ENCODE measurements at places on chromosomes 4 and X.

DNA sequence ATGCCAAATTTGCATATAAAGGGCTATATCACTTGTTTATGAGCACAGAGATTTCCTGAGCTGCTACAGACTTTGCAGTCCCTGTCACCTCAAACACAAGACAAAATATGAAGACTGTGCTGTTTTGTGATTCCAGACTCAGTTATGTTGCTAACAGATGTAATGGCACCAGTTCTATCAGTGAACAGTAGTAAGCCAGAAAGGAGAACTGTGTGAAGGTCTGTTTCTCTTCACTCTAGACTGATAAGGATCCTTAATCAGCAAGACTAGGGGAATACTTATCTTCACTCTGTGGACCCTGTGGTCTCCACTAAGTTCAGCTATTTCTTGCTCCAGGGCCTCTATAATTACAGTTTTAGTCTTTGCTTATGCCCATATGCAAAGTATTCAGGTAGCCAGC, 82.7 kb downstream of the ANXA5 start:
- no peak for DNase-seq

- DNase-seq = no peak
Observed at GRCh38 chr4:14237911-14238310, 610.4 kb upstream of the BOD1L1 start.

DNA sequence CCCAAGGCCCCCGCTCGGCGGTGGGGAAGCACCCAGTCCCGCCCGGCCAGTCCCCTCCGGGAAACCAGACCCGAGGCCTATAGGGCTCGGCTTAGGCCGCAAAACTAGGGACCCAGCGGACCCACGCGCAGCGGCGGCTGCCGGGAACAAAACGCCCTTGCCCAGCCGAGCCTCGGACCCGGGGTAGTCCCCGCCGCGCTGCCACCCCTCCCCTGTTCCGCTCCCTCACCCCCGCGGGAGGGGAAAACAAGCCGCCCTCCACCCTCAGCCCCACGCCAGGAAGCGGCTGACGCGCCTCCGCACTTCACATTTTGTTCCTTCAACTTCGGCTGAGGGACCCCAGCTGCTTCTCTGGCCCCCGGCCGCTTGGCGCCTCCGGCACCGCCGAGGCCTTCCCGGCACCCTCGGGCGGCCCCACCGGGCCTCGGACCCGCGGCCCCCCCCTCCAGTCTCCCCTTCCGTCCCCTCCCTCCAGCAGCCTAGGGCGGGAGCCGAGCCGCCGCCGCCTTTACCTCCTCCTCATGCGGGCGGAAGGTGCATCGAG, 694 bp downstream of the PDS5A start:
- DNase-seq = peak; percentile 25

DNA sequence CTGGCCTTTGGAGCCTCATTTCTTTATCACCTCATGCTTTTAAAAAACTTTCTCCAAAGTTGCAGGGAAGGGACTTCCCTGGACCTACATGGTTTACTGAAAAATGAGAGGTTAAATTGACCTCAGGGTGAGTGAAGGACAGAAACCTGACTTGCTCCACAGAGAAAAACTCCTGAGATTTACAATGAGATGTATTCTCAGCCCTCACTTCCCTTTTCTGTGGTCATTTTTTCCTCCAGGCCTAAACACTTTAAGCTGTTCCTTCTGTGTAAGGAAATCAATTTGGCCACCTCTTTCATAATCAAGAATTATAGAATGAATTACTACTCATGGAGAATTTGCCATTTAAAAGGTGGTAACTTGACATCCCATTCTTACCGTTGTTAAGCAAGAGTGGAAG, 77.9 kb downstream of the HPGD start:
- no peak for DNase-seq

- DNase-seq = no peak
Observed at GRCh38 chrX:17032351-17032750, 85.9 kb downstream of the REPS2 start.

DNA sequence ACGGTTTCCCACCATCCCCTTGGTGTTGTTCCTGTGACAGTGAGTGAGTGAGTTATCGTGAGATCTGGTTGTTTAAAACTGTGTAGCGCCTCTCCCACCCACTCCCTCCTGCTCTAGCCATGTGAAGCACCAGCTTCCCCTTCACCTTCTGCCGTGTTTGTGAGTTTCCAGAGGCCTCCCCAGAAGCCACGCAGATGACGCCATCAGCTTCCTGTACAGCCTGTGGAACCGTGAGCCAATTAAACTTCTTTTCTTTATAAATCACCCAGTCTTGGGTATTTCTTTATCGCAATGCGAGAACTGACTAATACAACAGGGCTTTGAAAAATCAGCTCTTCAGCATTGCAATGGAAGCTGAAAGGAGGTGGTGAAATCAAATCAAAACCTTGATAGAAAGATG, 50.0 kb downstream of the FGFBP1 start:
- DNase-seq = no peak

DNA sequence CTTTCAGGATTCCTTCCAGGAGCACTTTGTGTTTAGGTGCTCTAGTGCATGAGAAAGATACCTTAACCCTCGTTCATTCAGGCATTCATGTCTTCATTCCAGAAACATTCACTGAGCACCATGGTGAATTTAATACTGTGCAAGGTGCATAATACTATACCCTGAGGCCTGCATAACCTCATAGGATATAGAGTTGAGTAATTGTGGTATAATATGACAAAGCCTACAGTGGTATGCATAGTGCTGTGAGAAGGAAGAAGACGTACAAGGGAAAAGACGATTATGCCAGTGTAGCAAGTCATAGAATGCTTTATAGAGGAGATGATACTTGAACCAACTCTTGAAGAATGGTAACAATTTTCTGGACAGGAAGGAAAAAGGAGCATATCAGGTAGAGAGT, 34.3 kb downstream of the MTM1 start:
- no peak for DNase-seq

DNA sequence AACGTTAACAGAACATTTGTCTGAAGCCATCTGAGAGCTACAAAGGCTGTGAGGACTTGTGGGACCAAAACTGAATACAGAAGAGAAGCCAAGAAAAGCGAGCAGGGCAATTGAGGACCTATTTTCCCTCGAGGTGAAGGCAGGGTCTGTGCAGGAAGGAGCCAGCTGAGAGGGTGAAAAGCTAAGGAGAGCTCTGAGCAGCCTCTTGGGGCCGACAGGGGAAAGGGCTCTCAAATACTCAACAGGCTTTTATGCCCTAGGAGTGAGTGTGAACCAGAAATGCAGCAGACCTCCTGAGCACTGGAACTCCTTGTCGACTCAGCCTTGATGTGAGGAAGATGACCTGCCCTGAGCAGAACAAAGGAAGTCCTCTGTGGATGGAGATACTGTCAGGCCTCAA, 54.2 kb downstream of the C4orf50 start:
- DNase-seq = no peak

- DNase-seq = no peak
Observed at GRCh38 chrX:79147477-79147876, 3.0 kb downstream of the GPR174 start.

DNA sequence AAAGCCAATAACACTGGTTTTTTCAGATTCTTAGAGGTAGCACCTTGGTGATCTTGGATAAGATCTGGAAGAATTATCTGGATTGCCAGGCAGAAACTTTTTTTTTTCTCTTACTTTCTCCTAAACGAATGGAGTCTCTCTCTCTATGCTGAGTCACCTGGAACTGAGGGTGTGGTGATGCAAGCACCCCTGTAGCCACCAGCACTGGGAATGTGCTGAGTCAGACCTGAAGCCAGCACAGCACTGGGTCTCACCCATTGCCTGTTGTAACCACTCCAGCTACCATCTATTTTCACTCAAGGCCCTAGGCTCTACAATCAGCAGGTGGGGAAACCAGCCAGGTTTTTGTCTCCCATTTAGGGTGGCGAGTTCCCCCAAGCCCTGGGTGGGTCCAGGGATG, 923.8 kb downstream of the RAPGEF2 start:
- no peak for DNase-seq

DNA sequence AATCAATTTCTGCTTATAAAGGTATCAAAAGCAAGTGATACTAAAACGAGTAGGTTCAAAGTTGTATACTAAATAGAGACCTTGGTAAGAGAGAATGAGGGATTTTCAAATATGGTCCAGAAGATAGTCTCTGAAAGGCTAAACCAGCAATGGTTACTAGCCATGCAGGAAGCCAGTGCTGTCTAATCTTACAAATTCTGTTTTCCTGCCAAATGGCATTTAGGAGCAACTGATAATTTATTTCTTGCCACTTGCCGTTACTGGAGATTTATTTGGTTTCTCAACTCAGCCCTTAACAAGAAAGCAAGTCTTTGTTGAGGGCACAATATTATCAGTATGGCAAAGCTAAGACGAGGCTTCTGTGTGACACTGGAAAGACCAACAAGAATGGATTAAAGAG, 47.2 kb downstream of the MAP7D3 start:
- DNase-seq = no peak

DNA sequence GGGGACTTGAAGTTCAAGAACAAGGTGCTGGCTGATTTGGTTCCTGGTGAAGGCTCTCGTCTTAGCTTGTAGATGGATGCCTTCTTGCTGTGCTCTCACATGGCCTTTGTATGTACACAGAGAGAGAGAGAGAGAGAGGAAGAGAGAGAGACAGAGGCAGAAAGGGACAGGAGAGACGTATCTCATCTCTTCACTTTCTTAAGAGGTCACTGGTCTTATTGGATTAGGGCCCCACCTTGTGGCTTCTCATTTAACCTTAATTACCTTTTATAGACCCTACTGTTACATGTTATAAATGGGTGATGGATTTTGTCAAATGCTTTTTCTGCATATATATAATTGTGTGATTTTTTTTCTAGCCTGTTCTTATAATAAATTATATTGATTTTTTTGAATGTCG, 1444.2 kb downstream of the ADGRL3 start:
- no peak for DNase-seq

DNA sequence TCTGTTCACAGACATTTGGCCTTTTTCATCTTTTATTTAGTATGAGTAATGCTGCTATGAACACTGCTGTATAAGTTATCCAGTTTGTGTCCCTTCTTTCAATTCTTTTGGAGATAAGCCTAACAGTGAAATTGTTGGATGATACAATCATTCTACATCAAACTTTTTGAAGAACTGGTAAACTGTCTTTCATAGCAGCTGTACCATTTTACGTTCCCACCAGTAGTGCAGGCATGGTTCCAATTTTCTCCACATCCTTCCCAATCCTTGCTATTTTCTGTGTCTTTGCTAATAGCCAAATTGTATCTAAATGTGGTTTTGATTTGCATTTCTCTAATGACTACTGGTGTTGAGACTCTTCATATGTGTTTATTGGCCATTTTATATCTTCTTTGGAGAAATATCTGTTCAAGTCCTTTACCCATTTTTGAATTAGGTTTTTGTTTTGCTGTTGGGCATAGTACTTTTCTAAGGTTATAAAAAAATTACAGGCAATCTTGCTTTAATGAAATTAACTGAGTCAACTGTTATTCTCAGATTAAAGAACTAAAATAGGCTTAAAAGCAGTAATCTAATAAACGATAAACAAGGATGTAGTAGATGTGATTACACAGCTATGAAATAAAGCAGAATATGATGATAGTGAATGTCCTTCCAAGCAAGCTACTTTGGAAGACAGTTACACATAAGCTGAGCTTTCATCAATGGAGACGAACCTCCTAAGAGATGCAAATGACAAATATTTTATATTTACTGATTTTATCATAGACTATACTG, 57.2 kb downstream of the FBXW7 start:
- no peak for DNase-seq

DNA sequence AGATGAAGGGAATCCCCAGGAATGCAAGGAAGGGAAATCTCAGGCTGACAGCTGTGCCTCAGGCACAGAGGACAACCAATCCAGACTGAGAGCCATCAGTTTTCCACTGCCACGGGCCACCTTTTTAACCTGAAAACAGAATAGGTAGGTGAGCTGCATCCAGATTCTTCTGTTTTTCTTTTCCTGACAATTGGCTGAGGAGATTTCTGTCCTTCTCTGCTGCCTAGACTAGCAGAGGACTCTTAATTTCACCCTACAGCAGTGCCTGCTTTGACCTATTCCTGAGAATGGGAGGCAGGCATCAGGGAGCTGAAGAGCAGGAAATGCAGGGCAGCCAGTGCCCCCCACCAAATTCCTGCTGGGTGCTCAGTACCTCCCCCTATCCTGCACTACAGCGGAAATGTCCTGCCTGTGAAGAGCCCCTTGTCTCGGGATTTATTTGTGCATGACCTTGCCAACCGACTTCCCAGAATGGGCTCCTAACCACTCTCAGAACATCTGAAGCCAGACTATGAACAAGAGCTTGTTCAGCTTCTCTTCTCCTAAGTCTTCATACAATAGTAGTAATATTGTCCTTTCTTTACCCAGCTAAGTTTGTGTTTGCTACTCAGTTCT, 65.1 kb downstream of the CASK start:
- DNase-seq = no peak

DNA sequence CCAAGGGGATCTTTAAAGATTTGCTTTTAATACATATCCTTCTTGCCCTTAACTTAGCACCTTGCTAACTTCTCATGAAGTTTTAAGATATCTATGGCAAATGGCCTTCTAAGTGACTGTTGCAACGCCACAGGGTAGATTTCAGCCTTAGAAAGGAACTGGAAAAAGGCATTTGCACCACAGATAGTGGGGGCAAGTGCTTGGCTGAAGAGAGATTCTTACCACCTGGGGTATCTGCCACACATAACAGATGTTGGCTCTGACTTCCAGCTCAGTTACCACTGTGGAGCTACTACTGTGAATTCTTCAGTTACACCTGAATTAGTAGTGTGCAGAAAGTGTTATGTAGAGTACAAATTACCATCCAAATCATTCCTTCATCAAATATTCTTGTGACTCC, 302.6 kb downstream of the PPP3CA start:
- DNase-seq = no peak

DNA sequence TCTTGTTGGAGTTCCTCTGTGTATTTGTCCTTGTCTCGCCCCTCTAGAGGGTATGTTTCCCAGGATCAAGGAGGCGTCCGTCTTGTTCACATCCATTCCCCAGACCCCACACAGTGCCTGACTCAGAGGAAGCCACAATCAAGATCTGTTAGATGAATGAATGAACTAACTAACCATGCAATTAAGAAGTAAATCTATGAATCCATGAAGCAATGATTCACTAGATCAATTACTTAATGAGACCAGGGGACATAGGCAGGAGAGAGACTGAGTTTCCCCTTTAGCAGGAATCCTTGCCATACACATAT, 11.9 kb downstream of the BLOC1S4 start:
- no peak for DNase-seq

DNA sequence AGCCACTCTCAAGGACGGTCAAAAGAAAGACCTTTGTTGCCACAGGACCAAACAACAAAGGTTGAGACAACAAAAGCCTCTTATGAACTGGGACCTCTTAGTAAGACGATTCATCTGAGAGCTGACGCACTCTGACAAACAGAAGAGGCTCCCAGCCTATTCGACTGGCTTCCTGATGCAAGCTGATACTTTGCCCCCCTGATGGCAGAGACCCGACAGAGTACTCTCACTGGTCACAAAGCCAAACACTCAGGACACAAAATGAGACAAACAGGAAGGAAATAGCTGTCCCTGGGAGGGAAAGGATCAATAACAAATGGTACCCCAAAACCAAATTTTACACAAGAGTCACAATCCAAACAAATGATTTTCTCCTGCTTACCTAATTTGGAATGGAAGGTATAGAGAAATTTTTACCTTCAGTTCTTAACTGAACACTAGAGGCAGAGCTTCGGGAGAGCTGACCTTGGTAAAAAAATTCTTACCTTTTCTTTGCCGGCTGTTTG, 75.2 kb upstream of the PLAC8 start:
- no peak for DNase-seq

- DNase-seq = no peak
Observed at GRCh38 chrX:44035571-44035970, 62.4 kb upstream of the NDP start.

- DNase-seq = no peak
Observed at GRCh38 chr4:992297-993110, 700 bp downstream of the SLC26A1 start.

- no peak for DNase-seq
Observed at GRCh38 chr4:163440040-163440439, 33.5 kb downstream of the TKTL2 start.

Measured in stimulated activated CD8-positive, alpha-beta memory T cell treated with anti-CD3 and anti-CD28 coated beads, Interleukin-7, amount 100 ng/mL, for 24 hours (primary cell).